ENCODE measurements at places on chromosomes 12 and 14.

DNA sequence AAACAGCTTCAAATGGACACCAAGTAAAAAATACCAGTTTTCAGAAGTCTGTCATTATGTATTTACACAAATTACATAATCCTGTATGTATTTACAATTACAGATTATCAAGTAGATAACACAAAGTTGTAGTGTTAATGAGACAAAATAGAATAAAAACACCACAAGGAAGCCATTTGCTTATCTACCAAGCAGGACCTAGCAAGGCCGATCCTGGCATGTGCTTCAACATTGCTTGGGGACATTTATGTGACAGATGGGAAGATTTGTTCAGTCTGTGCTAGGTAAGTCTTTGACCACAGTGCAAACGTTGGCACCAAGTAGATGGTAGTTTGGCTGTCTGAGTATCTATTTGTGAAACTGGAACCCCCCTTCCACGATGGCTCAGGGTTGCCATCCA, 35.8 kb downstream of the BCAT1 start:
- DNase-seq = no peak

DNA sequence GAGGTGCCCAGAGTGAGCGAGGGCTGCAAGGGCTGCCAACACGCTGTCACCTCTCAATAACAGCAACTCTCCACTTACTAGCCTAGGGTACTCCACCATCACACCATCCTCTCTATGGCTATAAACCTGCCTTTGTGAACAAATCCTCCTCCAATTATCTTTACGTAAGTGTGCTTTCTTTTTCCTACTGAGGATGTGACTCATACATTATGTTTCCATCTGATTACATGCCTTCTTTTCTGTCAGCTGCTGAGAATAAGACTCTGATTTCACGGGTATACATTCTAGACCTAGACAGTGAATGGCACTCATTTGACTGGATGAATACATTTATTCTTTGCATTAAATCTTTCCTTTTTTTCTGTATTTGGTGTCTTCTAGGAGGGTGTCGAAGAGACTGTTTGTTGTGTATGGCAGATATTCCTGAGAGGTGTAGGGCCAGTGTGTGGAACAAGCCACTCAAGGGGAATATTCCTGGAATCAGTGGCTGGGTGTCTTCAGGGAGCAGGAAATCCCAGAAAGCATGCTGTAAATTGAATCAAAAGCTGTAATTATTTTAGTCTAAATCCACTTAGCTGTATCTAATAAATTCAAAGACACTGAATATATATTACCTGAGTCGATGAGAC, 327.3 kb upstream of the TMTC1 start:
- DNase-seq = no peak

- DNase-seq = no peak
Measured at GRCh38 chr14:54424479-54424901, 16.7 kb downstream of the CNIH1 start.

- DNase-seq = no peak
Measured at GRCh38 chr14:95287176-95287754, 32.4 kb downstream of the CLMN start.

GRCh38 chr14:54638135-54638446, 71.2 kb downstream of the SAMD4A start:
- DNase-seq = no peak

DNA sequence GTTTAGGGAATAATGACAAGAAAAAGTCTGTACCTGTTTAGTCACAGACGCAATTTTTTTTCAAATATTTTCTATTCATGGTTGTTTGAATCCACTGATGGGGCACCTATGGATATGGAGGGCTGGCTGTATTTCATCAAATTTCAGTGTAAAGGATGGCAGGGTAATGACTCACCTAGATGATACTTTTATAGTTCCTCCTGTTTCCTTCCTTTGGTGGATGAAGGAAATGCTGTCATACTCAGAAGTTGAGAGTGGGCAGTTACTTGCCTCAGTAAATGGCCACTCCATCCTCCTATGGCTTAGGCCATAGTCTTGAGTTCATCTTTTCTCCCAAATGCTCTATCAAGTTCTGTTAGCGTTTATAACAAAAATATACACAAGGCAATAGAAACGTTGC, 18.9 kb upstream of the C12orf71 start:
- DNase-seq = no peak

DNA sequence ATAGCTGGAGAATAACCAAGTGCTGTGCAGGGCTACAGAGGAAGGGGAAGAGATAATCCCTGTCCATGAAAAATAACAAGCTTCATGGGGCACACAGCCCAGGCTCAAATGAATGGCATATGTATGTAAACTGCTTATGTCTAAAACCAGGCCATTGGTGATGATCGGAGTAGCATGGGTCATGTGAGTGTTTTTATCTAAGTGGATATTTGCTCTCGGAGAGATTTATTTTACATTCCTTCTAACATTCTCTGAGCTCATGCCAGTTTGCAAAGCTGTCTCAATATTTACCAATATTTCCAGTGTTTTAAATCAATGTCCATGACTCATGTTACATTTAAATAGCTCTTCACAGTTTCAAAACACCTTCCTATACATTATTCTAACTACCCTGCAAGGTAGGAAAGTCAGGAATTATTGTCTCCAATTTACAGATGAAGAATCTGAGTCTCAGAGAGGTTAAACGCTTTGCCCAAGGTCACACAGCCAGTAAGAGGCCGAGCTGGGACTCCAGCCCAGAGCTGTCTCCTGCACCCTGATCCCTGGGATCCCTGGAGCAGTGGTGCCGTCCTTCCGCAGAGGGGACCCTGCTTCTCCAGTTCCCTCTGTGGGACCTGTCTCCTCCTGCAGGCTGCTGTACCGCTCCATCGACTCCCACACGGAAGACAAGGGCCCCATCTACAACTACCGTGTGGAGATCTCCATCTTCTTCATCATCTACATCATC, 186.7 kb upstream of the FKBP4 start:
- DNase-seq = no peak

DNA sequence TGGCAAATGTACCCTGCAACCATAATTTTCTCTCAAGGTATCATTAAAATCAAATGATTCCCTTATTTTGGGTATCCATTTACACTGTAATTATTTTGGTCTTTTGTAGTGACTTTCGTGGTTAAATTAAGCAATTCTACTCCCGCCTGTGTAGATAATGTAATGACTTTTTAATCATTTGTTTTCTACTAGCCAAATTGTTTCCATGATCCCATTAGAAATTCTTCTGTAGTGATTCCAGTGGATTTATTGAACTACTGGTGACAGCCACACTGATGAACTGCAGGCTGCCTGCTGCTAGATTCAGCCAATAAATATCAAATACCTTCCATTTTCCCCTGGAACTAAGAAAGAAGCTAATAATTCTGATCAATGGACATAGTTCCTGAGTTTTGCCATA, 96.0 kb downstream of the WIF1 start:
- no peak for DNase-seq

DNA sequence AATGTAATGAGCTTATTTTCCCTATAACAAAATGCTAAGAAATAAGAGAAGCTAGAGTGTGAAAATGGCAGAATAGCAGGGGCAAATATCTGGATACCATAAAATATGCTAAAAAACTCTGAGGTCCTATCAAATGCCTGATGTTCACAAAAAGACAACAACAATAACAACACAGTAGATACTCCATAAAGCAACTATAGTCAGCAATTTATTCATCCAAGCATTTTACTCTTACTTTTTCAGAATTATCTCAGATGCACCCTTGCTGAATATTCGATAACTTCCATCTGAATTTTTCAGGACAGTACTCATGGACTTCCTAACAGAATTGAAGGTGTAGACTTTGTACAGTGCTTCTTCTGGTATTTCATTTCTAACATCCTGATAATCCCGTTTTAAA, 88.9 kb downstream of the ATP2B1 start:
- DNase-seq = no peak

- DNase-seq = no peak
Measured at GRCh38 chr12:122610207-122610606, 83.2 kb downstream of the KNTC1 start.

All from hypothalamus (tissue), 51 donors.